ENCODE measurements at places on chromosomes 2 and 18. TPM values are rescaled to one million over a fixed set of nuclear protein-coding genes. Genes with fewer than 3 reads are reported as not detected.
A peak's percentile ranks its signal among the peaks of the same experiment; 100 is the strongest.

GRCh38 chr18:50819027-50819727 is 639 bp downstream of the MRO start:
- peak; percentile 54 for DNase-seq

- DNase-seq: no peak
These were observed 23.3 kb upstream of the NFATC1 start for GRCh38 chr18:79372461-79372860.

DNA sequence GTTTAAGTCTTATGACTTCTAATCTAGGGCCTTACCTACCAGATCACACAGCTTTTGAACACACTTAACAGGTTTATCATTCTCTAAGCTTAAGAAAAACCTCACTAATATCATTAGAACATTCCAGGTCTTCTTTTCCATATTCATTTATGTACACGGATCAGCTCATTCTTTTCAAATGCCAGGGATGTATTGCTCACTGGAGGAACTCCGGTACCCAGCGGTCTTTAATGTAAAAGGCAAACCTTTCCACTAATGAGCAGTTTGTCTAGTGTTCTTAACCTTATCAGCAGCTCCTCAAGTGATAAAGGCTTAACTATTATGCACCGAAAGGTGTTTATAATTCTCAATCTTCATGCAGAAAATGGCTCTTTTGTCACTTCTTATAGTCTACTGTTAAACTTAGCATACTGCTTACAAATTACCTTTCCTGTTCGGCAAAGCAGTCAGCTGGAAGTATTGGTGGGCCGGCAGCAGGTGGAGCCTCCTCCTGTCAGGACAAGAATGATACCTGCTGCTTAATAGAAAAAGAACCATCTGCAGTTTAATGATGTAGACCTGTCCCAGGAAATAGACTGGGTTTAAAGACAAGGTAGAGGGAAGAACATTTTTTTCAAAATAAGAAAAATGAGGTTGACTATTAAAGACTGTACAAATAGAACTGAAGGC is 142.7 kb downstream of the FIGN start:
- DNase-seq: no peak

DNA sequence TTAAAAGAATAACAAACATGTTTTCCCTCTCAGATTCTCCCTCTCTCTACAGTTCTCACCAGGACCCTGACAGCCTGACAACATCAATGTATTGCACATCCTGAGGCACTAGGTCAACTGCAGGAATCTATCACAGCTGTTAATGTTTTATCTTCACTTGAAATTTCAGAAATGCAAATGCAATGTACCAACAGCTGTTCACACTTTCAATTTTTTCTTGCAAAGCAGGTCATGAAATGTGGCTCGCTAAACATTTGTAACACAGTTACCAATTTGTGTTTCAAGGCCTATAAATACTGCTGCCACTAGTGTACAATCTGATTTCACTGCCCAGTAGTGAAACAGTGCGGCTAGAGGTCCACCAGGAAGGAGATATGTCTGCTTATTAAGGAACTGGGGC is 147.8 kb downstream of the EXOC6B start:
- no peak for DNase-seq

DNA sequence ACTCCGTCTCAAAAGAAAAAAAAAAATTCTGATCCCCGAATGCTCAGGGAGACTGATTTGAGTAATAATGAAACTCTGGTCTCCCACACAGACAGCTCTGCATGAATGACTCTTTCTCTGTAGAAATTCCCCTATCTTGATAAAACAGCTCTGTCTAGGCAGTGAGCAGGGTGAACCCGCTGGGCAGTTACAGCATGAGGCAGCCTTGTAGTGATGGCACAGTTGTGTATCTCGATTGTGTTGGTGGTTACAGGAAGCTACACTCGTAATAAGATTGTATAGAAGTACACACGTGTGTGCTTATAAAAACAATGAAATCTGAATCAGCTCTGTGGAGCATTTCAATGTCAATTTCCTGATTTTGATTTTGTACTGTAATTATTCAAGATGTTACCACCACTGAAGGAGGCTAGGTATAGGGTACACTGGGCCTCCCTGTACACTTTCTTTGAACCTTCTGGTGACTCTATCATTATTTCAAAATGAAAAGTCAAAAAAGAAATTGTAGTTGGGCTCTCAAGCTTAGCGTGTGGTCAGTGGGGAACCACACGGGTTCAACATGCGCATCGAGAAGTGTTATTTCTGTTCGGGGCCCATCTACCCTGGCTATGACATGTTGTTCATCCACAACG is 34.9 kb upstream of the ATP8B1 start:
- no peak for DNase-seq

GRCh38 chr2:23464905-23465537 is 80.0 kb downstream of the KLHL29 start:
- DNase-seq: no peak

ABCB11 gene
- 4.1 TPM for total RNA-seq

GRCh38 chr2:14633061-14633460 is 544 bp downstream of the LRATD1 start:
- DNase-seq: peak; percentile 51

GRCh38 chr2:28375742-28376631 is 16.7 kb upstream of the FOSL2 start:
- DNase-seq: peak; percentile 18

CAPN14 gene
- 0.09 TPM for total RNA-seq

AGXT gene
- 0.59 TPM for total RNA-seq

- DNase-seq: no peak
These were observed 52.6 kb downstream of the CXCR4 start for GRCh38 chr2:136065384-136065783.

GAL3ST2 gene
- total RNA-seq: 50.8 TPM

GRCh38 chr2:23528690-23529089 is 143.7 kb downstream of the KLHL29 start:
- no peak for DNase-seq

SLC11A1 gene
- 2.0 TPM for total RNA-seq

GPAT2 gene
- 3.0 TPM for total RNA-seq

DNA sequence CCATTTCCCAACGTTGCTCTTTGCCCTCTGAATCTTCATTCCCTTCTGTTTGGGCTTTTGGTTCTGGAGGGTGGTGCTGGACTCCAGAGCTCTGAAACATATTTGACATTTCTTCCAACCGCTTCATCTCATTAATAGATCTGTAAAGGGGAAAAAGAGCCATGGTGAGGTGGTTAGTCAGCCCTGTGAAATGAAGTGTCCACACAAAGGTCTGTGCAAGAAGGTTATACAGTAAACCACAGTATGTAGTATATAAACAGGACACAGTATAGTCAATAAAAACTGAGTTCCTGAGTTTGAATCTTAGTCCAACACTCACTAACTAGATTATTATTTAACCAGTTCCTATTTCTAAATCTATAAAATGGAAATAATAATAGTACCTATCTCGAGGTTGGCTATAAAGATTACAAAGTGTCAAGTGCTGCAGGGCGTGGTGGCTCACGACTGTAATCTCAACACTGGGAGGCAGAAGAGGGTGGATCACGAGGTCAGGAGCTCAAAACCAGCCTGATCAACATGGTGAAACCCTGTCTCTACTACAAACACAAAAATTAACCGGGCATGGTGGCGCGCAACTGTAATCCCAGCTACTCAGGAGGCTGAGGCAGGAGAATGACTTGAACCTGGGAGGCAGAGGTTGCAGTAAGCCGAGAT is 13.1 kb downstream of the STARD7 start:
- DNase-seq: peak; percentile 32

Data from left colon (tissue), 2 donors.